ENCODE measurements at places on chromosomes 1 and 21.
A peak's percentile ranks its signal among the peaks of the same experiment; 100 is the strongest.

GRCh38 chr1:12343823-12344487, 114.1 kb downstream of the VPS13D start:
- DNase-seq: no peak

- DNase-seq: no peak
Measured at GRCh38 chr1:14282707-14283106, 315.8 kb upstream of the KAZN start.

DNA sequence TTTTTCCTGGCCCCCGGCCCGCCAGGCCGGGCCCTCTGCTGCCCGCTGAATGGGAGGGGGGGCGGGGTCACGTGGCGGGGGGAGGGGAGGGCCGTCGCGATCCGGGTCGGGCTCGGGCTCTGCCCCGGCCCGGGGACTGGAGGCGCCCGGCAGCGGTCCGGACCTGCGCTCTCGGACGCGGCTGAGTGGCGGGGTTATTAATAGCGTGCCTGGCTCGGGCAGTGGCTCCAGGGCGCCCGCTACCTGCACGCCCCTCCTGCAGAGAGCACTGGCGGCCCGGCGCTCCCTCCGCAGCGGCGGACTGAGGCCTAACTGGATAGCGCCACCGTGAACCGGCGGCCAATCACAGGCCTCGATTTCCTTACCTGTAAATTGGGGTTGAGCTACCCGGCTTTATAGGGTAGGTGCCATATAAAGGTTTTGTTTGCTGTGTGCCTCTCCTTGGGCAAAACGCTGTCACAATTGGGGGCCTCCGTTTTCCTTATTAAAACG, 28.1 kb downstream of the AHDC1 start:
- DNase-seq: no peak

DNA sequence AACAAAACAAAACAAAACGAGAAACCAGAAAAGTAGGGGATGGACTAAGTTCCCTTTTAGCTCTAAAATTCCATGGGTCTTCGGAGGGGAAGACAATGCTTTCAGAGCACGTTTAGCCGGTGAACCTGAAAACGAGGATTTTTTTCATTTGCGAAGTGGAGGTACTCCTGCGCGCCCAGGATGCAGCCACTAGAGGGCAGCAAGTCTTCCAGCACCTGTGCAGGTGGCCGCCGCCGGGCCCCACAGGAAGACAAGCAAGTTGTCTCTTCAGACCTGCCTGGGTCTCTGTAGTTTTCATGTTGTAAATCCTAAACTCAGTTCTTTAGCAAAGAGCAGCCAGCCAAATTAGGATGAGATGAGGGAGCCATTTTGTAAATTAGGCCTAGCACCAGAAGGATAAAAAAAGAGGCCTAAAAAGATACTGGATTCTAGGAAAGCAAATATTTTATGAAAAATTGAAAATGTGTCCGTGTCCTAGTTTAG, 17.7 kb upstream of the SNX27 start:
- DNase-seq: peak; percentile 83

DNA sequence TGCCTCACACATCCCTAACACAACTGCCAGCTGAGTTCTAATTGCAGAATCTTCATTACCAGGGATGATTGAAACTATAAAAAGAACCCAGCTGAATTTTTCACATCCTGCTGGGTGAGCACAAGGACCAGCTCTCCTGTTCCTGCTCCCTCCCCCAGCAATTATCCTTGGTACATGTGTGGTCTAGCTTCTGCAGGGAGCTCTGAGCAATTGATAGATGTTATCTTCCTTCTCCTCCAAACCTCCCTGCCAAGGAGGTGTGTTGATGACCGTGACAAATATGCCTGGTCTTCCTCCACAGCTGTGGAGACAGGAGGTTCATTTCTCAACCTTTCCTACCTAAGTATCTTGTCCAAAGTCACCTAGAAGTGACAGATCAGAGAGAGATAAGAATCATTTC, 65.3 kb upstream of the MAN1A2 start:
- DNase-seq: no peak

GRCh38 chr1:52479076-52479475, 73.8 kb downstream of the TUT4 start:
- DNase-seq: no peak

- no peak for DNase-seq
Measured at GRCh38 chr1:27018316-27018715, 5.7 kb upstream of the TENT5B start.

DNA sequence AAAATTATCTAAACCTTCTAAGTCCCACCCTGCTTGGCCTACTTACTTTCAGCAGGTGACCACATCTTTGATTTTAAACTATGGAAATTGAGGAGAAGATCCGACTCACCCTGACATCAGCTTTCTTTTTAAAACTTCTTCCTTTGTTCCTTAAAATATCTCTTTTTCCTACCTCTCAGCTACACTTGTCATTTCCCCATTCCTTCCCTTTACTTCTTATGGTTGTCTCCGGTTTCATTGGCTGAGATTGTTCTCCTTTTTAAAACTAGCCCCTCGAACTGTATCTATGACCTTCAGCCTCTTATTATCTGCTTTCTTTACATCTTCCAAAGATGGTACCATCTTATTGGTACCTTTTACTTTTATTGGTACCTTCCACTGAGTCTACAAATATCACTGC, 87.8 kb upstream of the NRIP1 start:
- DNase-seq: no peak

DNA sequence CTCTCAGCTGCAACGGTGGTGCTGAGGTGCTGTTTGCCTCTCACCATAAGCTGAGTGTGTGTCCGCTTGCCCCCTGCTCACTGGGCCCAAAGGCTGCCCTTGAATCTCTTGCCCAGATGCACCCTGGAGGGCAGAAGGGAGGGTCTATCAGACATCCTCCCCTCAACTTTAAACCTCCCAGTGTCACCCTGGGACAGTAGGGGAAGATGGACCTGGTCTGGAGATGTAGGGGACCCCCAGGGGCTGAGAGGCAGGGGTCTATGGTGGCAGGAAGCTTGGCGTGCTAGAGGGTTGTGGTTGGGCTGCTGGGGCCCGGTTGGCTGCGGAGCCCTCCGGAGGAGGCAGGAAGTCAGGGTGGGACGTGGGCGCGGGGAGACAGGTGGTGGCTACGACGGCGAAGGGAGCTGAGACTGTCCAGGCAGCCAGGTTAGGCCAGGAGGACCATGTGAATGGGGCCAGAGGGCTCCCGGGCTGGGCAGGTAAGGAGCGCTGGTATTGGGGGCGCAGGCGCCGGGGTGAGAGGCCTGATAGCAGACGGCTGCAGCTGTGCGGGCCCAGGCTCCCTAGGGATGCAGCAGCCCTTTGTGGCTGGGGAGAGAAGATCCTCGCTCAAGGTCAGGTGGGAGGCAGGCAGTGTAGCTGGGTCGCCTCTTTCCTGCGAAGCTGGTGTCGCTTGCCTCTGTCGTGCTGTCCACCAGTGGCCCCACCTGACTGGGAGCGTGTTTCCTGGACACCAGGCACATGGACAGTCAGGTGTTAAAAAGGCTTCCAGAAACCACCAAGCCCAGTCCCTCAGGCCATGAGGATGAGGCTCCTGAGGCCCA, at the start of gene LCK:
LCK (plus strand) TSS at position 373 of the 824 bp plus-strand sequence. CDS start 23,065 bp downstream, outside the sequence.
- no peak for DNase-seq

- peak; percentile 57 for DNase-seq
Measured at GRCh38 chr1:41305576-41306363, 55.5 kb upstream of the FOXO6 start.

DNA sequence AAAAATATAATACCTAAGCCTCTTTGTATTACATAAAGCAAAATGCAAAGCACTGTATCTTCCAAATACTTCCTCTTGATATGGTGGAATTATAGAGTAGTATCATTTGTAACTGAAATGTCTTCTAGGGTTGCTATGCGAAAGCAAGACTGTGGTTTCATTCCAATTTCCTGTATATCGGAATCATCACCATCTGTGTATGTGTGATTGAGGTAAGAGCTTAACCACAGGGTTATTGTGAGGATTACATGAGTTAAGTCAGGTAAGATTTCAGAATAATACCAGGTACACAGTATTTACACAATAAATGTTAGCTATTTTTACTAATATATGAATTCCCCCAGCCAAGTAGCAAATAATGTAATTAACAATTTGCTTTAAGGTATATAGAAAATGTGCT, 24.7 kb downstream of the CD53 start:
- no peak for DNase-seq

DNA sequence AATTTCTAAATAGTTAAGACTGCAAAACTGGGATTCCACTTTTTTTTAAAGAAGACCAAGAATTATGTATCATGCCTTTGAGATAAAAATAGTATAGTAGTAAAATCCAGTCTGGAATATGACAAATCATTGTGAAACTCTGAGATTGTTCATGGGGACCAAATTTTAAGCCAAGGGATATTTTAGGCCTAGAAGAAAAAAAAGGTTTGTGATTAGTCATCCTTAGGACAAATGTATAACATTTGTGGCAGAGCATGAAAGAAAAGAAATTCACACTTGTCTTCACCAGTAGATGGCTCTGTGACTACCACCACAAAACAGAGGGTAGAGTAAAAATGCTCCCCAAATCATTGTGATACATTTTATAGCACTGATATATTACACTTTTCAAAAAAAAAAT, 226.1 kb downstream of the KCTD3 start:
- no peak for DNase-seq
